ENCODE measurements at places on chromosomes 4 and X.

DNA sequence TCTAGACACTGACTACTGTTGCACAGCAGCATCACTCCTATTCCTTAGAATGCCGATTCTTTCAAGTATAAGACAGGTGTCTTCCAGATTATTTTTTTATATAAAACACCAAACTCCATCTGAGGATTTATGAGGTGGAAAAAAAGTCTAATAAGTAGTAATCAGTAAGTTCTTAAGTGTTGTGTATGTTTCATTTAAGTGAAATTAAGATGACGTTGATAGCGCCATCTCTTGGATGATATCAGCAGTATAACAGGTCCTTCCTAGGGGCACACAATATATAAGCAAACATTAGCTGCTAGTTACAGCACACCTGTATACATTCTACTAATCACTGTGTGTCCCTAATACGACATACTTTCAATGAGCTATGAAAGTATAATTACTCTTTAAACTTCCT is 99.6 kb upstream of the STS start:
- DNase-seq: no peak

- DNase-seq: no peak
These were observed 190.6 kb upstream of the LEF1 start for GRCh38 chr4:108359130-108359985.

DNA sequence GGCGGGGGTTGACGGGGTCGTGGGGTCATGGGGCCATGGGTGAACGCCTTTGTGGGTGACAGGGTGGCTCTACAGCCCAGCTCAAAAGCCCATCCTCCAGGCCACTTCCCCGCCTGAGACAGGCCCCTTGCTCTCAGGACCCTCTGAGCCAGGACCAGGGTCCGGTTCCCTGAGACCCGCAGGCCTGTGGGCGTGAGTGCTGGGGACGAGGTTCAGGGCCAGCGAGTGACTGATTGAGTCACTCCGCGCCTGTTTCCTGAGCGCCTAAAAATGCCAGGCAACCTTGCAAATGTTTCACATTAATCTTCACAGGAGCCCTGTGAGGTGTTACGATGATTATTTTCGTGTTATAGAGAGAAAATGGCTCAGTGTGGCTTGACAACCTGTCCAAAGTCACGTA is 97.8 kb downstream of the ZNF674 start:
- DNase-seq: no peak

- no peak for DNase-seq
These were observed 97.1 kb downstream of the MGST2 start for GRCh38 chr4:139762720-139763119.

DNA sequence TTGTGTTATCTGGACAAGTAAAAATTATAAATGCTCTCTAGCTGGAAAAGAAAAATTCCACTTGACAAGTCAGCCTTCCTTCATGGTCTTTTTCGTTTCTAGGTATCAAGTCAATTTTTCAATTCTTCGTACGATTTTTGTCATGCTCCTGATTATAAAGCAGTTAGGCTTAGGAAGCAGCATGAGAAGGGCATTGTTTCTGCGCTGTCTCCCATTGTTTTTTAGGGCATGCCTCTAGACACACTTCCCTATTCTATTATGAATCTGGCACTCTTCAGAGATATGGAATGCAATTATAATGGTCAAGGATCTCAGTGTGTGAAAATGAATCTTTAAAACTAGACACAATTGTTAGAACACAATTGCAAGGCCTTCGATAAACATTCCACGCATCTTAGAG is 164.1 kb upstream of the FAT1 start:
- DNase-seq: no peak

DNA sequence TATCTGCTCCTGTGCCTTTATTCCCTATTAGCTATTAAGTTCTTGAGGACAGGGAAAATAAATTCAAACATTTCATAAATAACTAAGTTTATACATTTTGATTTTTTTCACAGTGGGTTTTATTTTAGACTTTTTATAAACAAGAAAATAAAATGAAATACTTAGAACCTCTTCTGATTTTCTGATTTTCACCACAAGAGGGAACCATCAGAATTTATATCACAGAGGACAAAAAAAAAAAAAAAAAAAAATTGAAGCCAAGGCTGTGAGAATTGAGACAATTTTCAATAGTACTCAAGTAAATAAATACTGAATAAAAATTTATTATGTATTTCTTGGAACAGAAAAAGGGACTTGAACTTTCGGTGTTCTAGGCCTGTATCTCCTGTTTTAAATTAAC is 288.1 kb downstream of the SH3BGRL start:
- no peak for DNase-seq

DNA sequence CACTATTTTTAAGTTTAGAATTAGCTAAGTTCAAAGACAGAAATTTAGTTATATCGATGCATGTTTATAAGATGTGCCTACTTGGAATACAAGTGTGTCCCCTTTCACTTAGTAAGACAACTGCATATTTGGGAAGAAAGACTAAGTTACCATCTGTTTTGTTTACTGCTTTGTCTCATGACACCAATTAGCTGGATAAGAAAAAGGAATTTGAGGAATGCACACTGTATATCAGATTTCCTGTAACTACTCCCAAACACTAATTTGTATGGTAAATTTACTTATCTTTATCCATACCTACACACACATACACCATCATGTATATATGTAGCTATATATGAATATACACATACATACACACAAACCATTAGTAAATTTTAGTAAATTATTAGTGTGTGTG is 1442.8 kb upstream of the IGFBP7 start:
- DNase-seq: no peak

DNA sequence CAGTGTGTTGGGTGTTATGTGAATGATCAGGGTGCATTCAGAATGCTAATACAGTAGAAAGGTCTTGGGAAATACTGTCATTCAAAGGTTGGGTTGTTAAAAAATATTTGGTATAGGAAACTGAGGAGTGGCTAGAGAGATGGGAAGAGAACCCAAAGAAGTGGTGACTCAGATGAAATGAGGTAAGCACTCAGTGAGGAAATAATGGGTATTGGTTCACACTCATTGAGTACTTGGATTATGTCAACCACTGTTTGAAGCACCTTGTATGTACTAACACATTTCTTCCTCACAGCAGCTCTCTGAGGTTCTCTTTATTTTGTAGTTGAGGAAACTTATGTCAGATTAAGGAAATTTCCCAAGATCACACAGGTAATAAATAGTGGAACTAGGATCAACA is 40.8 kb upstream of the NUDT6 start:
- no peak for DNase-seq

DNA sequence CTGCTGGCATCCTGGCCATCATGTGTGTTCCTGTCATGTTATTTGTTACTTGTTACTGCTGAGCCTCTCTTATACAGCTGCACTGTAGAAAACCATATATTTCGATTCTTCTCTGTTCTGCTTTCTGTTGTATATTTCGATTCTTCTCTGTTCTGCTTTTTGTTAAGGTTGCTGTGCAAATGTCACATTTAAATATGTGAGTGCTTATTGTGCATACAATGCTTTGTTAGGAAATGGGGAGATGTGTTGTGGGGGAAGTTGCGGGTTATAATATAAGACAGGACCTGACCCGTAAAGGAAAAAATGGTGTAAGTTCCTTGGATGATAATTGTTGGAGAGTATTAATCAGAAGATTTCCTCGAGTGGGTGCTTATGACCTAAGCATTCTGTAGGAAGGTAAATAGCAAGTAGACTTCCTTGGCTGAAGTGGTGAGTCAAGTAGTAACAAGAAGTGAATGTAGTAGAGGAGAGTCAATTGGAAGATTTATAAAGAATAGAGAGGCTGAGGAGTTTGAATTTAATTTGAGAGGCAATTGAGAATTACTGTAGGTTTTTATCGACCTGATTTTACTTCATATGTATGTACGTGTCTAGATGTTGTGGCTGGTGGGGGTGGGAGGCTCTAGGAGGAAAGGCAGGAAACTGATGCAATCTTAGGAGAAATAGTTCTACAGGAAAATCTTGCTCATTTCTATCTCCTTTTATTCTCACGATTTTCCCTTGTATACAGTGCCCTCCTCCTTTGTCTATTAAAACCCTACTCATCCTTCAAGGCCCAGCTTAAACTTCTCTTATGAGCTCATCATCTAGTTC is 8.5 kb downstream of the OGT start:
- no peak for DNase-seq

DNA sequence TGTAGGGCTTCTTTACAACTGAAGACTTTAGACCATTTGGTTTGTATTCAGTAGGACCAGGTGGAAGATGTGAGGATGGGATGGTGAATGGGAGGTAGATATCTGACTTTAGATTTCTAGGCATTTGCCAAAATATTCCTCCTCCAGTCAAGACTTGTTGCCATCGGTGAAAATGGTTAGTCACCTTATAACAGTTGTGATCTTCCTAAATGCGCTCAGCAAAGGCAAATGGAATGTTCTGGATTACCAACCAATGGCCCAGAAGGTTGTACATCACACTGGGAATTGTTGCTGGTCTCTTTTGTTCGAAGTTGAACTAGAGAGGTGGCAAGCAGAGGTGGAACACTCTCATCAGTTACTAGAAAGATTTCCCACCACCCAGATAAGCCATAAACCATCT is 33.9 kb downstream of the TMSB4X start:
- no peak for DNase-seq

DNA sequence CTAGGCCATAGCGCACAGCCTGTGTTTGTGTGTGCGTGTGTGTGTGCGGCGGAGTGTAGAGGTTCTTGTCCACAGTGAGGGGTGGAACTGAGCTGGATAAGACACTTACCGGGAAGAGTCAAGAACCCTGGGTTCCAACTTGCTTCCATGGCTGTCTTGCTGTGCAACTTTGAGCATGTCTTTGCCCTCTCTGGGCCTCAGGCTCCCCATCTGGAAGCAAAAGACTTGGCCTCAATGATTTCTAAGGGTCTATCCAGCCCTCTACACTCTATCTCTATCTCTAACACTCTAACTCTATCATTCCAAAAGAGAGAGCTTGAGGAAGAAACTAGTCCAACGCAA is 121.3 kb upstream of the PJA1 start:
- DNase-seq: no peak

GRCh38 chr4:7457201-7458065 is 22.7 kb upstream of the PSAPL1 start:
- no peak for DNase-seq

- DNase-seq: no peak
These were observed 381.0 kb upstream of the BOD1L1 start for GRCh38 chr4:14008494-14008893.

DNA sequence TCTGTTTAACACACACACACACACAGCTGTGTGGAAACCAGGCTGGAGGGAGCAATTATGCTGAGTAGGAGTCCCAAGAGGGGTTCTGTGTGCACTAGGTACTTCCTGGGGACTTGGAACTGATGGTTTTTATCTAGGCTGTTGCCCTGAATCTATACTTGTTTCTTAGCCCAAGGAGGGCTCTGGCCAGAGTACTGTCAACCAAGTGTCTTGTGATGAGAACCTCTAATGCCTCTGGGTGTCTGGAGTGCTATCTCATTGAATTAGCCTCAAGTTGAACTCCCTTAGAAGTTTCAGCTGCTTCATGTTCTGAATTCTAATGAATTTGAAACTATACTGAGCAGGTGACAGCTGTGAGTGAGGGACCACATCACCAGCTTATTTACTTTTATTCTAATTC is 16.6 kb downstream of the ARHGAP24 start:
- no peak for DNase-seq

- DNase-seq: no peak
These were observed 5.2 kb upstream of the GK2 start for GRCh38 chr4:79413032-79413885.

All from retinal pigment epithelial cell (primary cell).